ENCODE measurements at places on chromosomes 7 and 10.

GRCh38 chr10:112819231-112819630 is 130.8 kb upstream of the TCF7L2 start:
- DNase-seq, result no peak

GRCh38 chr7:77383333-77383740 is 32.8 kb downstream of the GSAP start:
- no peak for DNase-seq

- DNase-seq, result no peak
Measured at GRCh38 chr10:13161857-13162271, 506 bp downstream of the MCM10 start.

GRCh38 chr10:46559231-46559671 is 2.8 kb upstream of the GPRIN2 start:
- no peak for DNase-seq

GRCh38 chr10:32893434-32893833 is 64.6 kb downstream of the ITGB1 start:
- DNase-seq, result no peak

DNA sequence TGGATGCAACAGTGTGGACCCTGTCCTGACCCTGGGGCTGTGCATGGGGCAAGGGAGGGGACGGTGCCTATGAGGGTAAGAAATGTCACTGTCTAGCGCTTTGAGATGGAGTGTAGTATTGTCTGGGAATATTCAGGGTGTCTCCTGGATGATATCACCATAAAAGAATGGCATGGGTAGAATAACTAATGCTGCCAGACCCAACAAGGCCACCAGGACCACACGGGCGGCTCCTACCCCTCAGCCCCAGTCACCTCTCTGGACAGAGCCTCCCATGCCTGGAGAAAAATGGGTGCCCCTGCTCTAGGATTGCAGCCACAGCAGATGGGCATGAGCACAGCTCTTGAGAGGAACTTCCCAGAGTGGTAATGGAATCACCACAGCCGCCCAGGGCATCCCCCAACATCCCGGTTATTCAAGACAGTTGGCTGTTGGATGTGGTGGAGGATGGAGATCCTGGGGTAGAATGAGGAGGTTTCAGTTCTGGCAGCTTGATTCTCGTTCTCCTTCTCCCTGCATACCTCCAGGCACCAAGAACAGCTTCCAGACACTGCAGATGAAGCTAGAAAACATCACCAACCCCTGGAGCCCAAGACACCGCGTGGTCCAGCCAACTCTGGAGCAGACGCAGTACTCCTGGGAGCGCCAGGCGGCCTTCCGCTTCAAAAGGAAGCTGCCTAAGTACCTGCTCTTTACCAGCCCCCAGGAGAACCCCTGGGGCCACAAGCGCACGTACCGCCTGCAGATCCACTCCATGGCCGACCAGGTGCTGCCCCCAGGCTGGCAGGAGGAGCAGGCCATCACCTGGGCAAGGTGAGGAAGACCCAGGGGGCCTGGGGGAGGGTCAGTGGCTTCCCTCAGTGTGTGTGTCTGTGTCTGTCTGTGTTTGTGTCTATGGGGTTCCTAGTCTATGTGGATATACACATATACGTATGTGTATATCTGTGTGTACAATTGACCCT is 6.2 kb downstream of the AOC1 start:
- no peak for DNase-seq

- DNase-seq, result no peak
Measured at GRCh38 chr7:48337012-48337621, 165.9 kb downstream of the ABCA13 start.

DNA sequence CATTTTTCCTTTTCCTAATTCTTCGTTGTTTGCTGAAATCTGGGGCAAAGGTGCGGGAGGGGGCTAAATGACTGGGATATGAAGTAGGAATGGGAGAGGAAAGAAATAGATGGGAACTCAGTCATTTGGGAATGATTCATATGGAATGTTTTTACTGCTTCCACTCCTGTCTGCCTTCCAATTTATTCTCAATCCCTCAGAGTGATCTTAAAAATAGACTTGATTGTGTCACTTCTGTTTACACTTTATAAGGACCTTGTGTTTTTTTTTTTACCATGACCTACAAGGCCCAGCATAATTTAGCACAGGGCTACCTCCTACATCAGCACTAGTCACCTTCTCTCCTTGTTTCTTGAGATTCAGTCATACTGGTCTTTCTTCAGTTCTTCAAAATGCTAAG is 97.9 kb downstream of the PTEN start:
- DNase-seq, result peak; percentile 14

DNA sequence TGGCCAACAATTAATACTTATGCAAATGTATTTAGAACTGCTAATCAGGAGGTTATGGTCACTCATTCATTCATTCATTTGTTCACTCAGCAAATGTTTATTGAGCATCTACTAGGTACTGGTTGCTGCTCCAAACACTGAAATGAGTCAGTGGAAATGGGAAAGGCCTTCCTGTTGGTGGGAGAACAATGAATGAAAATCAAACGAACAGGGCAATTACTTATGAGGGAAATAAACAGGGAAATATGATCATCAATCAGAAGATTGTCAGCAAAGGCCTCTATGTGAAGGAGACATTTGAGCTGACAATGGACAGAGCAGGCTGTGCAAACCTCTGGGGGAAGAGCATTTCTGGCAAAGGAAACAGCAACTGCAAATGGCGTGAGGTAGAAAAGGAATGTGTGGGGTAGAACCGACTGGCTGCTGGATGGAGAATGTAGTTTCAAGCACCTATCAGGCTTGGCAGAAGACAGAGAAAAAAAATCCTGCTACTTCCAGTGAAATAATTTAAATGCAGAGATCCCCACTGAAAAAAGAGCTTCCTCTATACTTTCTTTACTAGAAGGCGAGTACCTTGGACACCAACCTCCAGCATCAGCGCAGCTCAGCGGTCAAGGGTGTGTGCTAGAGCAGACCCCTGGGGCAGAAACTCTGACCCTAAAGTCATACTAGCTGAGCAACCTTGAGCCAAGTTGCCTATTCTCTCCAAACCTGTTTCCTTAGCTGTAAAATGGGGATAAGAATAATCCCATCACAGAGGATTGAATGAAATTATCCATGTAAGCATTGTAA is 108.8 kb upstream of the EEPD1 start:
- no peak for DNase-seq

GRCh38 chr10:132397036-132397541 is at the start of gene PWWP2B:
PWWP2B (plus strand) TSS chr10:132397200; CDS start chr10:132397227, 27 bp downstream.
- DNase-seq, result no peak

- DNase-seq, result no peak
Measured at GRCh38 chr7:36925207-36925606, 200.9 kb upstream of the AOAH start.

- DNase-seq, result no peak
Measured at GRCh38 chr10:74047871-74048270, 50.0 kb downstream of the VCL start.

- no peak for DNase-seq
Measured at GRCh38 chr7:101934618-101935017, 117.2 kb downstream of the CUX1 start.

DNA sequence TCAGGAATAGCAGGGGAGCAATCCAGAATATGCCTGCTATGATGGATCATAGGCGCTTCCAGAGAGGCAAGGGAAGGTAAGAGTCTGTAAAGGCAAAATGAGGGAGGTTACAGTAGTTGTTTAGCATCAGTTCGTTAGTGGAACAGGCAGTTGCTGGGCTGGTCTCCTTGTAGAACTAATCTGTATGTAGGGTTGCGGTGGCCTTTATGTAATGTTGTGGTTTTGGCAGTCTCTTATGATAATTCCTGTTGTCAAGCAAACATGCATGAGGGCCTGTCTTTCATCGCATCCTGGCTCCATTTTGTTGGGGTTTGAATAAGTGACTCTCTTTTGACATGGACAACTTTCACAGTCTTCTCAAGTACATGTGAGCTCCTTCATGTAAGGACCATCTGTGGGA is 427.8 kb upstream of the LRGUK start:
- no peak for DNase-seq

GRCh38 chr10:128064970-128065580 is 61.1 kb downstream of the MKI67 start:
- no peak for DNase-seq

- no peak for DNase-seq
Measured at GRCh38 chr7:105206985-105207384, 181.7 kb downstream of the SRPK2 start.

- no peak for DNase-seq
Measured at GRCh38 chr7:130178251-130178650, 27.0 kb downstream of the TMEM209 start.

DNA sequence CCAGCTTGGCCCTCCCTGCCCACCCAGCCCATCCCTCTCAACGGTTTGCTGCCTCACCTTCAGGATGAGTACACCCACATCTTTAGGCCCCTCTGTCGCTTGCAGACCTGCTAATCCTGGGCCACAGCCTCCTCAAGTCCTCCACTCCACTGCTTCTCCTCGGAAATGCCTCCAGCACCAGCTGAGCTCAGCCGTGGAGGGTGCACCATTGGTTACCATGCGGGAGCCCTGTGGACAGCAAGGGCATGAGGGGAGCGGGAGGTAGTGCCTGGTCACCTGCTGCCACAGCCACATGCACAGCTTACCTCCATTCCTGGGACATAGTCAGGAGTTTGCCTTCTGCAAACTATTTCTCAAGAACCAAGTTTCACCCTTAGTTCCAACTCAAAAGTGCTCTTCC is 286.3 kb upstream of the ZMIZ1 start:
- DNase-seq, result no peak

- DNase-seq, result peak; percentile 18
Measured at GRCh38 chr10:70756700-70757360, 28.3 kb downstream of the TBATA start.

GRCh38 chr7:128831994-128832879 is 2.0 kb downstream of the FLNC start:
- DNase-seq, result no peak

DNA sequence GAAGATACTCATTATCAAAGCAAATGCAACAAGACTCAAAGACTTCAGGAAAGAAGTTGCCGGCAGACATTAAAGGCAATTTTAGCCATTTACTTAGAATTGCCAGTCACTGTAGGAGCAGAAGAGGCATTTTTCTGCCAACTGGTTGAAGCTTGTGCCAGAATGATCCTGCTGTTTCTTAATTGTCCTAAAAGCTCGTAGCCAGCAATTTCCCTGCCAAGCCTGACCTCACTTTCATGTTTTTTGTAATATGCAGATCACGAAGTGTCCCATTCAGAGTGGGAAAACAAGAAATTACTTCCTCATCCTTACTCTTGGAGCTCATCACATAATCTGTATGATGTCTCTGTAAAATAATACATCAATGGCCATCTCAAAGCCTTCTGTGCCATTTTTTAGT is 130.9 kb upstream of the ANKRD1 start:
- DNase-seq, result no peak

DNA sequence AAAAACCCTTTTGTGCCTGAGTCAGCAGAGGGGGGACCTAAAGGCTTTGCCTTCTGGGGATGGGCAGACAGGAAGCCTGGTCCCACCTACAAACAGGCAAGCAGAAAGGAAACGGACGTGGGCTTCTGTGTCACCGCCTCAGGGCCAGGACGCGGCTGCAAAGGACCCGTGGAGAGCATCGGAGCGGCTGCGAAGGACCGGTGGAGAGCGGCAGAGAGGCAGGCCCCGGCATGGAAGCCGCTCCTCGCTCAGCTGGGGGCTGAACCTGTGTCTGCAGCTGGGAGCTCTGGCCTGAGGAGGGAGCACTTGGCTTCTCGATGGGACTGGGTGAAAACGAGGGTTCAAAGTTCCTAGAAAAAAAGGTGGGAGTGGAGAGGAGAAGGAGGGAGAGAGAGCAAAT is 125.4 kb upstream of the PPP2R2D start:
- DNase-seq, result no peak

DNA sequence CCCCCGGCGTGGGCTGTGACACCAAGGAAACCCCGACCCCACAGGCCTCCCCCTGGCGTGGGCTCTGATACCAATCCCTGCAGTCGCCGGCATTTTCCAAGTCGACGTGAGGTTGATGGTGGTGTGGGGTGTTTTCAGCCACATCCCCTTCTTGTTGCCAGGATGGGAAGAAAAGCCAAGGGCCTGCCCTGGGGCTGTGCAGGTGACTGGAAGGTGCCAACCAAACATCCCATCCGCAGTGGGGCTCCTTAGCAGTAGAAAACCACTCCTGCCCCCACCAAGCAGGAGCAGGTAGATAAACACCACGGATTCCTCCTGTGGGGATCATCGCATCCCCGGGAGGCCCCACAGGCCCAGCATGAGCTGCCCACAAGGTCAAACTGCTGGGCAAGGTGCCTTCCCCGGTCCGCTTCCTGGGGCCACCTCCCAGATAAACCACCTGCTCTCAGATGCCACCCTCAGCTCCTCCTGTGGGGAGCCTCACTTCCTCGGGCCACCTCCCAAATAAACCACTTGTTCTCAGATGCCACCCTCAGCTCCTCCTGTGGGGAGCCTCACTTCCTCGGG is 88.5 kb upstream of the DIP2C start:
- no peak for DNase-seq

GRCh38 chr10:79420974-79421688 is 24.3 kb downstream of the ZCCHC24 start:
- DNase-seq, result no peak

GRCh38 chr10:106440767-106441166 is 723.7 kb downstream of the SORCS1 start:
- no peak for DNase-seq

DNA sequence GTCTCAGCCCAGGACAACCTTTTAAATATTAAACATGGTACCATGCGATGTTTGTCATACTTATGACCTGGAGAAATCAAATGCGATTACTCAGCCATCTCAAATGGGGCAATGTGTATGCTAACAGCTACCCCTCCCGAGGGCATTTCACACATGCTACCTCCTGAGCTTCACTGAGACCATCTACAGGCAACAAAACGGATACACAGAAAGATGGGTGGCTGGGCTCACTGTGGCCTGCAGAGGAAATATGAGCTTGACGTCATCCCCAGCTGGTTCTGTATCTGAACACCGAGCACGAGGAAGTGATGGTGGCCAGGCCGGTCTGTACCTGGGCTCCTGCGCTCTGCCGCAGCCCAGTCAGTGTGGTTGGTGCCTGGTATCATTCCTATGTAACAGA is 374.3 kb downstream of the RPS24 start:
- no peak for DNase-seq

- DNase-seq, result no peak
Measured at GRCh38 chr10:73220989-73221388, 26.1 kb downstream of the DNAJC9 start.

GRCh38 chr7:47448971-47449370 is 132.9 kb downstream of the TNS3 start:
- no peak for DNase-seq

DNA sequence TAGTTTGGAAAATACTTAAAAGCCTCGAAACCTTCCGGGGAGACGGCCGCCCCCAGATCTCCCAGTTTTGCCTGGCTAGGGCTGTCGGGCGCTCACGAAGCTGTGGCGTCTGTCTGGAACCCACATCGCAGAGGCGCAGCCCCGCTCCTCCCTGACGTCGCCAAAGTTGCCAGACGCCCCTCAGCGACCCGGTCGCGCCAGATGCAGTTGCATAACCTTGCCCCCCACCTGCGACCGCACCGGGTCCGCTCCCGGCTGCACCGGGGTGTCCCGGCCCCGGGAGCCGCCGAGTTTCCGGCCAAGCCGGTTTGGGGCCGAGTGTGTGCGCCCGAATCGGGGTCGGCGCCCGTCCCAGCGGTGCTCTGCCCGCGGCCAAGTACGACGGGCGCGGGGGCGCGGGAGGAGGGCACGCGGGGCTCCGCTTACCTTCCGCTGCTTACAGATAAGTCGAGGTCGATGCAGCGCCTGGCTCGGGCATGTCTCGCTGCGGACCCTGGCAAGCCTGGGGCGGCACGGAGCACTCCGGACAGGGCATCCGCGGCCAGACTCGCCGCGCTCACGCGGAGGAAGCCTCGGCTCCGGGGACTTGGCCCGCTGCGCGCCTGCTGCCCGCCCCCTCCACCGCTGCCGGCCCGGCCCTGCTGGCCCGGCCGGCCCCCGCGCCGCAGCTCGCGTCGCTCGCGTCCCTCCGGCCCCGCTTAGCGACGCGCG is 665 bp downstream of the INSYN2A start:
- DNase-seq, result no peak
